PC-3 (cell line): ENCODE measurements at places on chromosomes 7 and 10. TPM values are rescaled to one million over a fixed set of nuclear protein-coding genes. Genes with fewer than 3 reads are reported as not detected.

- peak; percentile 100 for DNase-seq
These were observed 116.1 kb downstream of the PARD3 start for GRCh38 chr10:34698979-34699378.

- no peak for DNase-seq
These were observed 57.4 kb upstream of the ADO start for GRCh38 chr10:62746951-62747729.

DNA sequence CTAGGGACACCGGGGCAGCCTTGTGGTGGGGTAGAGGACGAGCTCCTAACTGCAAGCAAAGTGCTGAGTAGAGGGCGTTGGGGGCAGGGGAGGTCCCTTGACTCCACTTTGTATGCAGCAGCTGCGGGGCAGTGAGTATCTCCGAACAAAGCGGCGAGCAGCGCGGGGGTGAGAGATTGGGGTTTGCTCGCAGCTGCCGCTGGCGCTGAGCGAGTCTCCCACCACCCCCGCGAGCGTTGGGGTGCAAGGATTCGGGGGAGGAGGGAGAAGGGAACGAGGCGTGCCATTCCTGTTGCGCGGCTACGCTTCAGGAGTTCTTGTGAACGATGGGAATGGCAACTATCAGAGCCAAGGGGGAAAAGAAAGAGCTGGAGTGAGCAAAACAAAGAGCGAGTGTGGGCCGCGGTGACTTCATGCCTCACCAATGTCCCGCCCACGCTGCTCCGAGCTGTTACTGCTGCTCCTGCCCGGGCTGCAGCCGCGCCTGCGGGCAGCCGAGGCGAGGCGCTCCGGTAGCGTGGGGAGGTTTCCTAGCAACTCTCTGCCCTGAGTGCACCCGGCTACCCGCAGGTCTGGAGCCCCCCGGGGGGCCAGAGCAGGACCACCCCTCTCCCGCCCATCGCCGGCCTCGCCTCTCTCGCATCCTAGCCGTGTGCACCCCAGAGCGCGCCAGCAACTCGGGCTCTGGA lies at the start of gene ITGB8:
Gene ITGB8 (plus strand): TSS at position 662 of the 689 bp plus-strand sequence. CDS start 907 bp downstream, outside the sequence.
- DNase-seq = peak; percentile 79

GRCh38 chr10:44898665-44899064 lies 12.5 kb upstream of the TMEM72 start:
- DNase-seq = no peak

DNA sequence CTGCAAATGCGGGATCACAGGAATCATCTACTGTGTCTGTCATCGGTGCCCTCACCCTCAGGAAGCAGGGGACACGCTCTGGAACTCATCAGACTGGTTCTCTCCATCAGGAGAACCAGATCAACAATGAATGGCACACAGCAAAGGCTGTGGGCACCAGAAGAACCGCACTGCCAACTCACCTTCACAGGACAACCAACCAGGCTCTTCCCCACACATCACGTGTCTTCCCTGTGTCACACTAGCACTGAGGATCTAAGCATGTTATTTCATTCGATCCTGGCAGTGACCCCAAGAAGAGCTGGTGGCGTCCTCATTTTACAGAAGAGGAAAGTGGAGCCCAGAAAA lies 106.1 kb downstream of the TNS3 start:
- peak; percentile 54 for DNase-seq

- DNase-seq = peak; percentile 60
These were observed 122.2 kb downstream of the KMT2E start for GRCh38 chr7:105136221-105136620.

GRCh38 chr10:84606428-84606827 lies 278.0 kb downstream of the CCSER2 start:
- no peak for DNase-seq

- DNase-seq = no peak
These were observed 124.4 kb upstream of the ITGB1 start for GRCh38 chr10:33082373-33082895.

GRCh38 chr10:98361131-98362025 lies 53.6 kb downstream of the PYROXD2 start:
- DNase-seq = no peak

GRCh38 chr10:34638406-34639054 lies 176.6 kb downstream of the PARD3 start:
- DNase-seq = peak; percentile 99

DNA sequence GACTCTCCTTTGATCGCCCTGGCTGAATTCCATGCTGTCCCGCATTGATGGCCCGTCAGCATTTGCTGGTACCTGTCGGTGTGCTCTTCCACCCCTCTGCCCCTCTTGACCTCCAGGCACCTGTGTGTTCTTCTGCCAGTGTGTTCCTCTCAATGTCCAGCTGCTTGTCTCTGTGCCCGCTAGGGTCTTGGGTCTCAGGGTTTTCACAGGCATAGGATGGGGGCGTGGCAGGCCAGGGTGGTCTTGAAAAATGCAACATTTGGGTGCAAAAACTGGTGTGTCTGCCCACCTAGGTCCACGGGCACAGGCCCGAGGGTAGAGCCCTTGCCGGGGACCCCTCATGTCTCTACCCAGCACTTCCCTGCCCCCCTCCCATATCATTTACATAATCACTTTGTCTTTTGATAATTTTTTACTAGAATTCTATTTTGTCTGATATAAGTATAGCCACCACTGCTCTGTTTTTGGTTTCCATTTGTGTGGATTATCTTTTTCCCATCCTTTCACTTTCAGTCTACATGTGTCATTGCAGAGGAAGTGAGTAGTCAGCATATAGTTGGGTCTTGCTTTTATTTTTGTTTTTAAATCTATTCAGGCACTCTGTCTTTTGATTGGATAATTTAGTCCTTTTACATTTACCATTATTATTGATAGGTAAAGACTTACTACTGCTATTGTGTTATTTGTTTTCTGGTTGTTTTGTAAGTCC lies 46.6 kb upstream of the ADRA2A start:
- no peak for DNase-seq

GRCh38 chr10:19922236-19922963 lies 106.2 kb downstream of the PLXDC2 start:
- DNase-seq = peak; percentile 25

- no peak for DNase-seq
These were observed 33.0 kb upstream of the NOBOX start for GRCh38 chr7:144436500-144436899.

- DNase-seq = peak; percentile 55
These were observed 6.1 kb downstream of the CHRM2 start for GRCh38 chr7:136874393-136875032.

DNA sequence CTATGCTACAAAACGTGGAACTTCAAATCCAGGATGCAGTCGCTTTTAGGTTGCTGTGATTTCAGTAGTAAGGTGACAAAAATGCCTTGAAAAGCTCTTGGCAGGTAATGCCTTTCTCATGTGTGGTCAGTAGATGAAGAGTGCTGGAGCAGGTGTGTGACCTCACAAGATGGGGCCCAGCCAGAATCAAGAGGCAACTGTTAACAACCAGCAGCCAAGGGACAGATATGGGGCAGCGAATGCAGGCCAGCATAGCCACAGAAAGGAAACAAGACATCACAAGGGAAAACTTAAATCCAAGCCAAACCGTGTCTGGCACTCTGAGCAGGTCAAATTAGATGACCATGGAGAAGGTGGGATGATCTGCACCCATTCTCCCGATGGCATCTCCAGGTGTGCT lies 12.3 kb downstream of the HUS1 start:
- no peak for DNase-seq

DNA sequence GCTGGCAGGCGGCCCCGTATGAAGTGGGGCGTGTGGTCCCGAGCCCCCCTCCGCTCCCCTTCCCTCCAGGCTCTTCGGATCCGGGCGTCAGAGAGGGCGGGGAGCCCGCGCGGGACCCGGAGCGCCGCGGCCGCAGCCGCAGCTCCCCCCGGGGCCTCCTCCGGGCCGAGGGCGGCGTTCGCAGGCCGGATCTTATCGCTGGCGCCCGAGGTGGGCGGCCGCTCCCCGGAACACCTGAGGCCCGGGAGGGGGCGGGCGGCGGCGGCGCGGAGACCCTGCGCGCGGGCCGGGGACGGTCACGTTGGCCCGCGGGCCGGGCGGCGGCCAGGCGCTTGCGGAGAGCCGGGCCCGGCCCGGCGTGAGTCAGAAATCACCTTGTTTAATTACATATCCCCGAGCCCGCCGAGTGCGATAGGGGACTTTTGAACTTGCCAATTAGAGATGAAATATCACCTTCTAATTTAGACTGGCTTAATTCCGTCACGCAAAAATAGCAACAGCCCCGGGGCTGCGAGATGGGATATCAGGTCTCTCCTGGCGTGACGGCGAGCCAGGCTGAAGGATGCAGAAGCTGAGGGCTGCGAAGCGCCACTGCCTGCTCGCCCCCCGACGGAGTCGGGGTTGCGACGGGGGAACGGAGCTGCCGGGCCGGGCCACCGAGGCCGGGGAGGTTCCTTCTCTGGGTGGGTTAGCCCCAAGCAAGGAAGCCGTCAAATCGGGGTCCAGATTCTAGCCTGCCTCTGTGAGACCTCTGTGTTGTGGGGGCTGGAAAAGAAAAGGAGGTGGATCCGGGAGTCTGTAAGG lies 43.4 kb downstream of the LDB3 start:
- peak; percentile 33 for DNase-seq

GRCh38 chr10:117463545-117463920 lies 79.0 kb upstream of the EMX2 start:
- DNase-seq = no peak

DNA sequence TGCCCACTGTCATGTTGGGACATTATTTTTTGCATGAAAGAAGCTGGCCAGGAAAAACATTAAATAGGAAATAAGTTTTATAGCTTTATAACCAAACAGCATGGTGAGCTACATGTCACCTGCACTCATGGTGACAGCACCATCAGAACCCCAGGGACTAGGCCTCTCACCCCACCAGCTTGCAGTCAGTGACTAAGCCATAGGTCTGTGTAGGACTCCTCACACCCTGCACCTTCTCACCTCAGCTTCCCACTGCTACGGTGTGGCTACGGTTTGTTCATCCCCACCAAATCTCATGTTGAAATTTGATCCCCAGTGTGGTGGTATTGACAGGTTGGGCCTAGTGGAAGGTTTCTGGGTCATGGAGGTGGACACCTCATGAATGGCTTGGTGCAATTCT lies 161.3 kb upstream of the VIPR2 start:
- no peak for DNase-seq

- DNase-seq = peak; percentile 84
These were observed 58.5 kb downstream of the MICU1 start for GRCh38 chr10:72567421-72567820.

DNA sequence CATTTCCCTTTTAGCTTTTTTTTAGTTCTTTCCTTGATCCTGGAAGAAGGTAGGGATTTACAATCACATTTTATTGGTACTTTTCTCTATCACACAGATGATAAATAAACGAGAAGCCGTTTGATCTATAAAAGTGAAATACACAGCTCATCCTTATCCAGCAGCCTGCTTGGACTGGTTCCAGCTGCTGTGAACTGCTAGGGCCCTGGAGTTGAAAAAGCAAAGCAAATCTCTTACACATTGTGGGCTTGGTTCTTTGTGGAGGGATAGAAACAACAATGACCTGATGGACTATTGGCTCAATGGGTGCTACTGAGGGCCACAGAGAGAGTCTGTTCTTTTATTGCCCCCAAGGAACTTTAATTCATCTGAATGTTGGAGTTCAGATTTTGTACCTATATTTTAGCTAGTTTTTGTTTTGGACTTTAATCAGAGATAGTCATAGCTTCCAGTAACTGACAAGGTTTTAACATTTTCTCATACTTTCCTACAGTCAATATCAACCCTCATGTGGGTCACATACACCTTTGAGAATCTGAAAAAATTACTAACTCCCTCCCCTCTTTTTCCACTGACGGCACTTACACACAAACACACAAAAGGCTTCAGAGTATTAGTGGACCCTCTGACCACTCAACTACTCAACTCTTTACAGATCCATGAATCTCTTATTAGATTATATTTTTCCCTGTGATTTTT lies 91.6 kb upstream of the CCDC6 start:
- DNase-seq = no peak

DNA sequence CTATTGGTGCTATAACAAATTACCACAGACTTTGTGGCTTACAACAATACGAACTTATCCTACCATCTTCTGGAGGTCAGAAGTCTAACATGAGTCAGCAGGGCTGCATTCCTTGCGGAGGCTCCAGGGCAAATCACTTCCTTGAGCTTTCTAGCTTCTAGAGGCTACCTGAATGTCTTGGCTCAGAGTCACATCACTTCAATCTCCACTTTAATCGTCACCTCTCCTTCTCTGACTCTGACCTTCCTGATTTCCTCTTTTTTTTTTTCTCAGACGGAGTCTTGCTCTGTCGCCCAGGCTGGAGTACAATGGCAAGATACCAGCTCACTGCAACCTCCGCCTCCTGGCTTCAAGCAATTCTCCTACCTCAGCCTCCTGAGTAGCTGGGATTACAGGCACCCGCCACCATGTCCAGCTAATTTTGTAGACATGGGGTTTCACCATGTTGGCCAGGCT lies 44.6 kb upstream of the ANAPC16 start:
- DNase-seq = peak; percentile 93

GRCh38 chr10:28280652-28281051 lies 22.2 kb downstream of the MPP7 start:
- DNase-seq = no peak

DNA sequence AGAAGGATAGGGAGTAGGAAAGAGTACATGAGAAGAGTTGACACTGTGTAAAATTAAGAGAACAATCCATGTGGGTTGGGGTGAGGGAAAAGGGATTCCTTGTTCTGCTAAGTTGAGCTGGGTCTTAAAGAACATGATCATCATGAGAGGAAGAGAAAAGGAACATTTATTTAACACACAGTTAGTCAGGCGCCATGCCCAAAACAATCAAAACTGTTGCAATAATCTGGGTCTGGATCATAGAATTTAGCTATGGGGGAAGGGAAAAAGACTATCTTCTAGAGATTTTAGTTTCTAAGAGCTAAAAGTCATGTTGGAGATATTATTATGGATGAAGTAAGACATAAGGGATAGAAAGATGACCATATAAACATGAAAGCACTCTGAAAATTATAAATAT lies 178.9 kb downstream of the SEM1 start:
- no peak for DNase-seq

DNA sequence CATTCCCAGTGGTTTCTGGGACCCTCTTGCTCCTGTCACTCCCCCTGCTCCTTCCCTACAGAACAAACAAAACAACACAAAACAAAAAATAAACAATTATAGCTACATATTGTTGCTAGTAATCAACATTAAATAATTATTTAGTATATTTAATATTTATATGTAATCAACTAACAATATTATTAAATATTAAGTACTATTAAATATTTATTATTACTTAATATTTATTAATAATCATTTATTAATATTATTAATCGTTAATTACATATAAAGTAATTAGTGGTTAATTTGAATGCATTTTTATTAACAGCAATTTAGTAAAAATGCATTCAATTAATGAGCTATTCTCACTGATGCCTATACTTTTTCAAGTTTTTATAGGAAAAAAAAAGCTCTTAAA lies 139.4 kb downstream of the ITGB8 start:
- DNase-seq = no peak

GRCh38 chr7:34281260-34281659 lies 375.9 kb downstream of the BMPER start:
- no peak for DNase-seq

The MBL2 gene
- 0.17 TPM in 1 of 2 replicates, not detected in the other for total RNA-seq

The PTPN12 gene
- total RNA-seq = 26.2 and 34.3 TPM in 2 replicates

The UTF1 gene
- total RNA-seq = not detected in 2 replicates

The TEX47 gene
- not detected in 2 replicates for total RNA-seq

The TACC2 gene
- 27.9 and 31.7 TPM in 2 replicates for total RNA-seq

The NDUFA5 gene
- 42.7 and 46.9 TPM in 2 replicates for total RNA-seq

The IL15RA gene
- 4.4 and 5.9 TPM in 2 replicates for total RNA-seq

The LRRN3 gene
- not detected in 2 replicates for total RNA-seq

The GNB2 gene
- total RNA-seq = 164 and 227 TPM in 2 replicates

The SEMA3C gene
- total RNA-seq = 27.4 and 28.0 TPM in 2 replicates

The OR2AE1 gene
- total RNA-seq = 0.18 TPM in 1 of 2 replicates, not detected in the other
